Kidney (tissue), 22 donors: ENCODE measurements at places on chromosomes 6 and 20. TPM values are rescaled to one million over a fixed set of nuclear protein-coding genes. Genes with fewer than 3 reads are reported as not detected.
A peak's percentile ranks its signal among the peaks of the same experiment; 100 is the strongest.

Gene RAET1E
- total RNA-seq: 1.0 TPM

- H3K27ac ChIP-seq: no peak overlapping the region
- H3K4me3 ChIP-seq: no peak overlapping the region
- no peaks in the 10 kb centered on the region for H3K4me1 ChIP-seq
- DNase-seq: no peak
- H3K27me3 ChIP-seq: no peaks in the 10 kb centered on the region
These were observed 2.3 kb upstream of the ZNF165 start for GRCh38 chr6:28078050-28078449.

DNA sequence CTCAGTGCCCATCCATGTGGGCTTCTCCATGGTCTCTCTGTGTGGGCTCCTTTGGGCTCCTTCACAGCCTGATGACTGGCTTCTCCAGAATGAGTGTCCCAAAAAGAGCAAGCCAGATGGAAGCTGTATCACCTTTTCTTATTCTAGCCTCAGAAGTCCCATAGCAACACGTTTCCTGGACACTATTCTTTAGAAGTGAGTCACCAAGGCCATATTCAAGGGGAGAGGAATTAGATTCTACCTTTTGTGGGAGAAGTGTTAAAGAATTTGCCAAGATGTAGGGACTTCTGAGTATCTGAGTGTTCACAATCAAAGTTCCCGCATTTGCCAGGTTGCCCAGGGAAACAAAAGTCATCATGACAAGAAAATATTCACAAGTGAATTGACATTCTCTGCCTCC is 20.7 kb upstream of the TBC1D22B start:
- DNase-seq: no peak
- H3K27ac ChIP-seq: no peak overlapping the region
- no peaks in the 10 kb centered on the region for H3K4me1 ChIP-seq
- H3K27me3 ChIP-seq: no peaks in the 10 kb centered on the region

DNA sequence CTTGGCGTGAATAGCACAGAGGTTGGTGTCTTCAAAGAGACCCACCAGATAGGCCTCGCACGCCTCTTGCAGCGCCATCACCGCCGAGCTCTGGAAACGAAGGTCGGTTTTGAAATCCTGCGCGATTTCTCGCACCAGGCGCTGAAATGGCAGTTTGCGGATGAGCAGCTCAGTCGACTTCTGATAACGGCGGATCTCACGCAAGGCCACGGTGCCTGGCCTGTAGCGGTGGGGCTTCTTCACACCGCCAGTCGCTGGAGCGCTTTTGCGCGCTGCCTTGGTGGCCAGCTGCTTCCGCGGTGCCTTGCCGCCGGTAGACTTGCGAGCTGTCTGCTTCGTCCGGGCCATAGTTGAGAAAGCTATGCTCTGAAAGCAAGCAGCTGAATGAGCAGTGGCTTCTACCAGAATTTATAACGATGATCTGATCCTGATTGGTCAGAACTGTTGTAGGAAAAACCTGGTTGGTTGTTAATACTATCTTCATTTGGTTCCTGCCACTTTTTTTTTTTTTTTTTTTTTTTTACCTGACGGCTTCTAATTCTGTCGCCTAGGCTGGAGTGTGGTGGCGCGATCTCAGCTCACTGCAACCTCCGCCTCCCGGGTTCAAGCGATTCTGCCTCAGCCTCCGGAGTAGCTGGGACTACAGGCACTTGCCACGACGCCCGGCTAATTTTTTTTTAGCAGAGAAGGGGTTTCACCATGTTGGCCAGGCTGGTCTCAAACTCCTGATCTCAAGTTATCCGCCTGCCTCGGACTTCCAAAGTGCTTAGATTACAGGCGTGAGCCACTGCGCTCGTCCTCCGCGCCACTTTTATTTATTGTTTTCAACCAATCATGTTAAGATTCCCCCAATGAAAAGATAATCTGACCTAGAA is 21.5 kb downstream of the OR2B2 start:
- H3K4me3 ChIP-seq: peak overlapping the region; percentile 9
- H3K27me3 ChIP-seq: no peaks in the 10 kb centered on the region
- DNase-seq: peak; percentile 97
- H3K27ac ChIP-seq: no peak overlapping the region

- H3K4me3 ChIP-seq: peak overlapping the region; percentile 90
- no peaks in the 10 kb centered on the region for H3K36me3 ChIP-seq
- DNase-seq: peak; percentile 53
- peak overlapping the region; percentile 99 for H3K27ac ChIP-seq
- H3K4me1 ChIP-seq: peaks cover 12% of the 10 kb centered on the region
These were observed 723 bp downstream of the AKIRIN2 start for GRCh38 chr6:87701344-87701675.

- peaks cover 70% of the 10 kb centered on the region for H3K27me3 ChIP-seq
- H3K27ac ChIP-seq: peak overlapping the region; percentile 93
- H3K4me1 ChIP-seq: no peaks in the 10 kb centered on the region
- no peak for DNase-seq
- peak overlapping the region; percentile 77 for H3K4me3 ChIP-seq
These were observed 414 bp downstream of the SIM1 start for GRCh38 chr6:100464162-100464851.

DNA sequence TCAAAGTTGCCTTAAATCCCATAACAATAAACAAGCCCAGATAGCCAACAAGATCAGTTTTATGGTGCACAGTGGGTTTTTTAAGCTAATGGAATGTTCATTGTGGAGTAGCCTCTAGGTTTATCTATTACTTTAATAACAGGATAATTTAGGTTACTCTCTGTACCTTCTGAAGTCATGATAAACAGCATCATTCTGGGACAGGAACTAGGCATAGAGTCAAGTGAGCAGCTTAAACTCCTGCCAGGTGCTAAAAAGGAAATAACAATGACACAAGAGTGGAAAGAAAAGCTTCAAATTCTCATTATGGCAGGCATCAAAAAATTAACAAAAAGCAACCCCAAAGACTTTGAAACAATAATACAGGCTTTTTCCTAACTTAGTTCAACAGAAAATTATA is 228.8 kb downstream of the HACE1 start:
- H3K4me3 ChIP-seq: no peak overlapping the region
- no peak overlapping the region for H3K27ac ChIP-seq
- no peaks in the 10 kb centered on the region for H3K36me3 ChIP-seq
